Right ventricle myocardium superior (tissue), 1 donor: ENCODE measurements at places on chromosomes 4 and X. TPM values are rescaled to one million over a fixed set of nuclear protein-coding genes. Genes with fewer than 3 reads are reported as not detected.

The FHIP1A gene
- total RNA-seq, result 16.8 TPM

The VEGFD gene
- 23.7 TPM for total RNA-seq

The CXCL11 gene
- not detected for total RNA-seq

The LUZP4 gene
- not detected for total RNA-seq

The FRG1 gene
- total RNA-seq, result 31.7 TPM

The RPL9 gene
- 710 TPM for total RNA-seq

The IL21 gene
- total RNA-seq, result not detected

The IBSP gene
- total RNA-seq, result not detected

The GRID2 gene
- not detected for total RNA-seq

The PCDH11X gene
- total RNA-seq, result 0.11 TPM

The CFI gene
- total RNA-seq, result 10.6 TPM

The MAGEA4 gene
- total RNA-seq, result not detected

The NXF2B gene
- not detected for total RNA-seq

DNA sequence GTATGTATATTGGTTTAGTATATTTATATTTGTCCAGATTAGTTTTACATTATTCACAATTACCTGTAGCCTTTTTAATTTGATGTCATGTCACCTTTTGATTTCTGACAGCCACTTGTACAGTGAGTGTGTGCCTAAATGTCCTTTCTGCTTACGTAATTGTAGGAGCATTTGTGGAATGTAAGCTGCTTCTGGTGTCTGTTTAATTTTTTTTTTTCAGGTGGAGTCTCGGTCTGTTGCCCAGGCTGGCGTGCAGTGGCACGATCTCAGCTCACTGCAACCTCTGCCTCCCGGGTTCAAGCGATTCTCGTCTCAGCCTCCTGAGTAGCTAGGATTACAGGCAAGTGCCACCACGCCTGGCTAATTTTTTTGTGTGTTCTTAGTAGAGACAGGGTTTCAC, 91.2 kb upstream of the XAGE2 start:
- no peak for DNase-seq

DNA sequence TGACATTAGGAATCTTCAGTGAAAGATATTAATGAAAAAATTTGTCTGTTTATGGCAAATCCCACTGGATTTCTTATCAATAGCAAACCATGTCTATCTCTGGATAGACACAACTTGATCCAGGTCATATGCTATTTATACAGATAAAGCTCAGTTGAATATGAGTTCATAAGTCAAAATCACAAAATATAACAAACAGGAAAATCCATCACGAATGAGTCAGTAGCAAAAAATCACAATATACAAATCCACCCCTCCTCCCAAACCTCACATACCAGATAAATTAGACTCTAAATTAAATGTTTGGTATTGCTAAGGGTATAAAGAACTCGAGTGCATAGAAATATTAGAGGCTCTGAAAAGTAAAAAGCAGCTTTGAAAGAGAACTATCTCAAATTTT, 420.5 kb downstream of the TLL1 start:
- no peak for DNase-seq

GRCh38 chr4:127778102-127778501, 4.0 kb upstream of the HSPA4L start:
- no peak for DNase-seq

- no peak for DNase-seq
Measured at GRCh38 chr4:182741914-182742313, 175.3 kb downstream of the DCTD start.

DNA sequence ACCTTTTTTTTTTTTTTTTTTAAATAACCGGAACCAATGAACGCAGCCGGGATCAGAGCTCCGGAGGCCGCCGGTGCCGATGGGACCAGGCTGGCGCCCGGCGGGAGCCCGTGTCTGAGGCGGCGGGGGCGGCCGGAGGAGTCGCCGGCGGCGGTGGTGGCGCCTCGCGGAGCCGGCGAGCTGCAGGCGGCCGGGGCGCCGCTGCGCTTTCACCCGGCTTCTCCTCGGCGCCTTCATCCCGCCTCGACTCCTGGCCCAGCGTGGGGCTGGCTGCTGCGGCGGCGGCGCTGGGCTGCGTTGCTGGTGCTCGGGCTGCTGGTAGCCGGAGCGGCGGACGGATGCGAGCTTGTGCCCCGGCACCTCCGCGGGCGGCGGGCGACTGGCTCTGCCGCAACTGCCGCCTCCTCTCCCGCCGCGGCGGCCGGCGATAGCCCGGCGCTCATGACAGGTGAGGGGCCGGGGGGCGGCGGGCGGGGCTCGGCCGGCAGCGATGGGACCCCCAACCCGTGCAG, 337 bp downstream of the STIM2 start:
- peak; percentile 71 for DNase-seq

DNA sequence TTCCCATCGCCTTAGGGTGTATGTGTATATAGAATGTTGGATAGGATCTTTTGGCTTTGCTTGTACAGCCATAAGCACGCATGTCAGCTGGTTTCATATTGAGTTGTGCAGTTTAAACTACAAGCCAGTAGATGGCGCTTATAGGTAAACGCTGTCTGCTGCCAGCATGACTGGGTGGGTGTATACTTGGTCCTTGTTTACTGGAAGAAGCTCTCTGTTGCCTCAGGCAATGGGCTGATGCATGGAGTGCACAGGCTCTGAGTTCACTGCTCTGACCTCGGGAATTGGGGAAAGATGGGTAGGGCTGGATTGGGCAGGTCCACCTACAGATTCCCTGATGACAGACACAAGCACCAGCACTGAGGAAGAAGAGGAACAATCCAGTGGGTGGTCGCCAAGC, 831.5 kb downstream of the STIM2 start:
- DNase-seq, result no peak

- no peak for DNase-seq
Measured at GRCh38 chr4:83785891-83786290, 250.0 kb downstream of the GPAT3 start.

DNA sequence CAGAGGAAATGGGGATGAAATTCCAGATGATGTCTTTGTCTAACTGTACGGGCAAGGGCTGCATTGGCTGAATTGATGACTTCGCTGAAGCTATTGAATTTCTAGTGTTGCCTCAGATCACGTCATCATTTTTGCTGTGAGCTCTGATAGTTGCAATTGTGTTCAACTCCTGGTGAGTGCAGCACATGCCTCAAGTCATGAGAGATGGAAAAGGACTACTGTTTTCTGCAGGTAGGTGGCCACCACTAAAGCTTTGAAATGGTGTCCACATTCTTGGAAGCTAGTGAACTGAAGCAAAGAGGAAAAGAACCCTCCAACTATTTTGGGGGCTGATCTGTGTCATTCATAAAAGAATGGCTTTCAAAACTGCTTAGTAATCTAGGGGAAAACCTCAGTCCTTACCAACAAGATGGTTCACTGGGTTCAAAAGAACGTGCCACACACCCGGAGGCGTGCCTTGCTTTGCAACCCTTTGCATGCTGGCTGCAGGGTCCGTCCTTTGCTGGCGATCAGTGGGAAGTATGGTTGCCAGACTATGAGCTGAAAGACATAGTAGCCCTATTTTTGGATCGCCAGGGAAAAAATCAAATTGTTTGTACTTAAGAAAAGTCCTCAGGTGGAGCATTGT, 88.1 kb upstream of the STOX2 start:
- DNase-seq, result no peak

GRCh38 chr4:176840166-176840565, 47.4 kb upstream of the VEGFC start:
- DNase-seq, result no peak

- DNase-seq, result no peak
Measured at GRCh38 chr4:6775746-6776145, 6.8 kb upstream of the KIAA0232 start.

DNA sequence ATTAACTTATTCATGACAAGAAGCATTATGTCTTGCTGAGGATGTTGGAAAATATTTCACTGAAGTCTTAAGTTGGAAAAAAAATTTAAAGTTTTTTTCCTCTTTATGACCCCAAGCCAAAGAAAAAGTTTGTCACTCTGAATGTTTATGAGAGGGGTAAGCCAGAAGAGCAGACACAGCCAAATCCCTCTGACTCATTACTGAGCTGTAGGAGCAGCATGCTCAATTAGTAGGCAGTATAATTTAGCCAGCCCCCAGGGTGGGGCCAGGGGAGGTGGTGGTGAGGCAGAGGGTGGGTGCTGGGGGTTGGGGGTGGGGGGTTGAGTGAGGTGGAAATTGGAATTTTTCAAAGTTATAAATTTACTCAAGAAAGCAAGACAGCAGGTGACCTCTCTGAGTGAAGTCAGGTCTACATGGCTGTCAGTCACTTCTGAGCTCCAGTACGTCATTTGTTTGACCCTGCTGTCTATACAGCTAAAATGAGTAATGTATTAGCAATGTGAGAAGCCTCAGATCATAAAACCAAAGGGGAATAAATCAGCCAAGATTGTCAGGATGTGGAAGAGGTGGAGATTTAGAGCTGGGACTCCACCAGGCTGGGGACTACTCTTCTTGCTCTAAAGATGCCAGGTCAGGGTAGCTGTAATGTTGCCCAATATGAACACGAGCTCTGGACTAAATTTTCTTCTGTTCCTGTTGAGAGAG, 98.8 kb upstream of the NDP start:
- no peak for DNase-seq

DNA sequence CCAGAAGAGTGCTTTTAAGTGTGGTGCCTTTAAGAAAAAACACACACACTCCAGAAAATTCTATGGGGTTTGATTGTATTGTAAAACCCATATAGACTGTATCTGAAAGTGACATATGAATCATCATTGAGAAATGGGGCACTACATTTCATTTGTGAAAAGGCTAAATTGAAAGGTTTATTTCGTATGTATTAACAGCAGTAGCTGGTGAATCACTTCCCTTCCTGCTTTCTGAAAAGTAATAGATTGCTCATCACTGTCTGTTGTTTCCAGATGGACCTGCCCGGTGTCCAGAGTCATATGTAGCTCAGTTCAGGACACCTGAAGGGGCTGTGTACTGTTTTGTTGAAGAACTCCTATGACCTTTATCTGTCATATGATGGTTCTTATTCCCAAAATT, 28.1 kb upstream of the HPRT1 start:
- DNase-seq, result no peak

GRCh38 chr4:75561789-75562188, 5.9 kb downstream of the ODAPH start:
- DNase-seq, result no peak

DNA sequence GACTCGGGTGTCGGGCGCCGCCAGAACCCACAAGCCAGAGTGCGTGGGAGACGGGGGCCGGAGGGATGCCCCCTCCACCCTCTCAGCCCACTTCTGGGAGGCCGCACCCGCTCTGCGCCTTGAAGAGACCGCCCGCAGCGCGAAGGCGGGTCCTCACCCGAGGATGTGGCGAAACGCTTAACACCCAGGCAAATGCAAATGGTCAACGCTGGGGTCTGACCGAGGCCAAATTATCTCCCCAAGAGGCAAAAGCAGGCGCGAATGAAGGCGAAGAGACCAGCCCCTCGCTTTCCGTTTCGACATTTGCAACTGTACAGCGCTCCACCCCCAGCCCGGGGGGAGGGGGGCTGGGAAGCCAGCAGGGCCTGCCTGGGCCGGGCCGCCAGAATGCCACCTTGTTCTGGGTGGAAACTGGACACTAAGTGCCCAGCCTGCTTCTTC, 137.7 kb upstream of the ZIC3 start:
- no peak for DNase-seq

DNA sequence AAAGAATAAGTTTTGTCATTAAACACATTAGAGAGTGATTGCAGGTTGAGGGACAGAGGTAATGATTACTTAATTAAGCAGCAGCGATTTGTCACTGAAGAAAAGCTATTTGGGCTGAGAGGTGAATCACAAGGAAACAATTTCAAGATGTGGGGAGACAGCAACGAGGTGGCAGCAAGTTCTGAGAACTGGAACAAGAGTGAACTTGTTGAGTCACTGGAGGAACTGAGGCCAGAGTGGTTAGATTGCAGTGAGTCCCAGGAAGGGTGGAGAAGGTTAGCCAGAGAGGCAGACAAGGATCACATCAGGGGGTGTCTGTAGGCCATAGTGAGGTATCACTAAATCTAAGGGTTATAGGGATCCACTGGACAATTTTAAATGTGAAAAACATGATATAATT, 57.9 kb upstream of the TMPRSS11A start:
- DNase-seq, result no peak

DNA sequence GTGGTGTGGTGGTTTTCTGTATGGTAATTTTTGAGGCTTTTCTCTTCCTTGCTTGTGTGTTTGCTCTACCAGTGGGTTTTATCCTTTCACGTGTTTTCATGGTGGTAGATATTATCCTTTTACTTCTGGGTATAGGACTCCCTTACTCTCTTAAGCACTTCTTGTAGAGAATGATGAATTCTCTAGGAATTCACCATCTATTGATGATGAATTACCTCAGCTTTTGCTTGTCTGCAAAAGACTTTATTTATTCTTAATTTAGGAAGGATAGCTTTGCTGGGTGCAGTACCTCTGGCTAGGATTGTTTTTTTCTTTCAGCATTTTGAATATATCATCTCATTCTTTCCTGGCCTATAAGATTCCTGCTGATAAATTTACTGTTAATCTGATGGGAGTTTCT, 415.3 kb downstream of the PDGFC start:
- DNase-seq, result no peak

- no peak for DNase-seq
Measured at GRCh38 chr4:1022739-1023066, 11.3 kb downstream of the FGFRL1 start.

GRCh38 chr4:78004270-78004669, 52.9 kb upstream of the FRAS1 start:
- no peak for DNase-seq

GRCh38 chr4:25402521-25402920, 25.5 kb downstream of the ANAPC4 start:
- no peak for DNase-seq

- no peak for DNase-seq
Measured at GRCh38 chr4:152029631-152030030, 268.8 kb upstream of the GATB start.

GRCh38 chr4:22070256-22070655, 121.7 kb upstream of the KCNIP4 start:
- DNase-seq, result no peak

- DNase-seq, result no peak
Measured at GRCh38 chr4:47235721-47236120, 204.4 kb downstream of the GABRB1 start.

DNA sequence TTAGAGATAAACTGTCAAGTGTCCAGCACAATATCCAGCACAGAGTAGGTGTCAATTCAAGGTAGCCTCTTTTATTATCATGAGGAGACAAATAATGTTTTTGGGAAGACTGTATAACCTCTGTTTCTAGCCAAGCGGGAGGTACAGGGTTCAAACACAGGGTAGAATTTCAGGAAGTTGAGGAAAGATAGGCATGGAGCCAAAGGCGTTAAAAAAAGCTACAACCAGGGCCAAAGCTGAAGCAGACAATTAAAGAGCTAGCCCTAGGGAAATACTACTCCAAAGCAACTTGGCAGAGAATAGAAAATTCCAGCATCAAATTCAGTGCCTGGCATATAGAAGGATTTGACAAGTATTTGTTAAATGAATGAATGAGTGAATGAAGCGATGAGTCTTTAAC, 40.0 kb upstream of the CASK start:
- no peak for DNase-seq
